Esophagus squamous epithelium (tissue), 5 donors: ENCODE measurements at places on chromosomes 2 and 18.

- H3K36me3 ChIP-seq, result no peaks in the 10 kb centered on the region
- no peak overlapping the region for H3K27ac ChIP-seq
- no peaks in the 10 kb centered on the region for H3K27me3 ChIP-seq
- no peak overlapping the region for H3K4me3 ChIP-seq
- no peak for DNase-seq
- H3K4me1 ChIP-seq, result peaks cover 19% of the 10 kb centered on the region
Observed at GRCh38 chr2:10342245-10342951, 39.7 kb downstream of the HPCAL1 start.

DNA sequence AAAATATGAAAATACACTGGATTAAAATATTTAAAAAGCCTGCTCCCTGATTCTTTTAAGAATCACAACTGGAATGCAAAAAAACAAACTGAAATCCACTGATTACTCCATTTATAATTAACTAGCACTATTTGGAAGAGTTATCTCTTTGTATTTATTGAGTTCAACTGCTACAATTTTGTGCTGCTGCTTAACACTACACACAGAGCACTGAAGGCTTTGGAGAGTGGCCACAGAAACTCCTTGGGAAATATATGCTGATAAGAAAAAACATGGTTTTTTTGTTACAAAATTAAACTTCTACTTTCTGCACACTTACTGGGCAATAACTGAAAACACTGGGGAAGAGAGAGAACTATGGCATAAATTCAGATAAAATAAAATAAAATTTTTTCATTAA lies 19.8 kb upstream of the BZW1 start:
- no peak for DNase-seq
- H3K4me1 ChIP-seq, result peaks cover 40% of the 10 kb centered on the region
- no peak overlapping the region for H3K4me3 ChIP-seq
- H3K27me3 ChIP-seq, result no peaks in the 10 kb centered on the region

GRCh38 chr2:99256677-99257076 lies 1.2 kb upstream of the LYG2 start:
- H3K4me1 ChIP-seq, result no peaks in the 10 kb centered on the region
- no peak for DNase-seq
- no peaks in the 10 kb centered on the region for H3K36me3 ChIP-seq
- no peaks in the 10 kb centered on the region for H3K27me3 ChIP-seq

- no peaks in the 10 kb centered on the region for H3K36me3 ChIP-seq
- H3K4me3 ChIP-seq, result peak overlapping the region; percentile 35
- no peaks in the 10 kb centered on the region for H3K27me3 ChIP-seq
Observed at GRCh38 chr2:37653805-37654378, 17.6 kb downstream of the CDC42EP3 start.

DNA sequence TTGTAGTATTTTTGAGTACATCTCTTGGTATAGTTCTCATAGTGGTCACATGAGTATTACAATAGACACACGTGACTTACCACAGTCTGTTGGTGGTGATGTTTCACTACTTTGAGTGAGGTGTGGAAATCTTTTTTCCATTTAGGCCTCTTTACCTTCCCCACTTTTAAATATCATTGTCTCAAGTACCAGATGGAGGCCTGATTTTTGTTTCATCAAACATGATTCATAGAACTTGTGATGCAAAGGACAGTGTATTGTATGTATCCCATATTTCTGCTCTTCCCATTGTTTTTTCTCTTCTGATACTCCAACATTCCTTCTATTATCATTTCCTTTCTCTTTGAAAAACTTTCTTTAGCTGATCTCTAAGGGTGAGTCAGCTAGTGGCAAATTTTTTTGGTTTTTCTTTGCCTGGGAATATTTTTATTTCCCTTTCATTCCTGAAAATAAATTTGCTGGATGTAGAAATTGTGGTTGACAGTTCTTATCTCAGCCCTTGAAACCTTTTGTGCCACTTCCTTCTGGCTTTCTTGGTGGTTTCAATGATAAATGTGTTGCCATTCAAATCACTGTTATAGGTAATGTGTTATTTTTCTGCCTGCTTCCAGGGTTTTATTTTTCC lies 32.8 kb downstream of the RFX8 start:
- no peak for DNase-seq
- H3K4me3 ChIP-seq, result no peak overlapping the region
- H3K36me3 ChIP-seq, result no peaks in the 10 kb centered on the region
- no peaks in the 10 kb centered on the region for H3K4me1 ChIP-seq

DNA sequence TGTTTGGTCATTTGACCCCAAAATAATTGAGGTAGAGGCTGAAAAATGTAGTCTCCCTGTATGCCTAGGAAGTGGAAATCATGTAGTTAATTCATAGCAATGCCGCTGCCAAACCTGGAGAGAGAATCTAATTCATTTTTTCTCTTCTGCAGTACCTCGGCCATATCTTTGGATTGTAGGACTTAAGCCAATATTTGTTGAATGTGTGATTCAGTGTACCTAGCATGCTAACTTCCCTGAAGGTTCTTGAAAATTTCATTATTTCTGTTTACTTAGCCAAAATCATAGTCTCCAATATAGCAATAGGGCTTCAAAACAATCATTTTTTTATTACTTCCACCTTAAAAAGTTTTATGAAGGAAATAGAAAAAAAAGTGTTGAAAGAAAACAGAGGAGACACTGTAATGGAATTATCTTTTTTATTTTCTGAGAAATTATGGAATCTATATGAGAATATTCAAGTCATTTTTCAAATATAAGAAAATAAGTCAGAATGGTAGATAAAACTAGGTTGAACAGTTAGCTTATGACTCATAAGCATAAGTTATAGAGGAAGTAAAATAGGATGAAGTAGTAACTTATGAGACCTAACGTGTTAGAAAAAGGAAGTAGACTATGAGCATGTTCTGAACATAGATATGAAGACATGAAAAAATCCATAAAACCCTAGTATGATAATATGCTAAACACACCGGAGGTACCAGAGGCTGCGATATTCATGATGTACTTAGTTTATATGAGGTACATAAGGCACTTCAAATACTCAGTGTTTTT lies 35.2 kb upstream of the CDH19 start:
- no peak overlapping the region for H3K27ac ChIP-seq
- H3K36me3 ChIP-seq, result no peaks in the 10 kb centered on the region
- H3K27me3 ChIP-seq, result no peaks in the 10 kb centered on the region
- no peaks in the 10 kb centered on the region for H3K4me1 ChIP-seq
- no peak for DNase-seq

GRCh38 chr2:172256886-172257285 lies 154.2 kb upstream of the DLX2 start:
- H3K27ac ChIP-seq, result no peak overlapping the region
- DNase-seq, result no peak
- H3K27me3 ChIP-seq, result no peaks in the 10 kb centered on the region
- no peak overlapping the region for H3K4me3 ChIP-seq
- H3K4me1 ChIP-seq, result peaks cover 16% of the 10 kb centered on the region

GRCh38 chr2:137420744-137421143 lies 543.5 kb upstream of the HNMT start:
- no peaks in the 10 kb centered on the region for H3K4me1 ChIP-seq
- H3K4me3 ChIP-seq, result no peak overlapping the region
- H3K27me3 ChIP-seq, result no peaks in the 10 kb centered on the region
- no peaks in the 10 kb centered on the region for H3K36me3 ChIP-seq
- H3K27ac ChIP-seq, result no peak overlapping the region

DNA sequence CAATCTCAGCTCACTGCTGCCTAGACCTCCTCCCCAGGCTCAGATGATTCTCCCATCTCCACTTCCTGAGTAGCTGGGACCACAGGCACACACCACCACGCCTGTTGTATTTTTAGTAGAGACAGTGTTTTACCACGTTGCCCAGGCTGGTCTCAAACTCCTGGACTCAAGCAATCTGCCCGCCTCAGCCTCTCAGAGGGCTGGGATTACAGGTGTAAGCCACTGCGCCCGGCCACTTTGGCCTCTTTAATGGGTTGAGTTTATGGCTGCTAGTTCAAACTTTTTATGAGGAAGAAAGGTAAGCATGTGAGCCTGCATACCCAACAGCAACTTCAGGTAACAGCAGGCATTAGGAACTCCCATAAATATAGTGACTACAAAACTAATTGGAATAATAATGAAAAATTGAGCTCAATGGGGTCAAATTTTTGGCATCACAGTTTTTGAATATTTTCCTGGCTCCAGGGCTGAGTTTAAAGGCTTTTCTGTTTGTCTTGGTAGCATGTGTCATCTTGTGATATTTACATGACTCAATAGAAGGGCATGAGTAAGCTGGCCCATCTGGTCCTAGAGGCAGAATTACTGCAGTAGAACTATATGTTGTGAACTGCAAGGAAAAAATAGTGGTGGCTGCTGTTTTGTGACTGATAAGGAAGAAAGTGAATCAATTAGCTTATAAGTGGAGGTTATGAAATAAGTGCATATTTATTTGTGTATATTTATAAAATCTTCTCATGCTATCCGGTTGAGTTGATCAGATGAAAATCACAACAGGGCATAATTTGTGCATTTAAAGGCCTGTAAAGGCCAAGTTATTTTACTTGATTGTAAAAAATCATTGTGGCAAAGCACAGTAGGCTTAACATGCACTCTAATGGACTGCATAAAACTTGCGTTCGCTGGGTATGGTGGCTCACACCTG lies 24.8 kb downstream of the GALM start:
- peaks cover 48% of the 10 kb centered on the region for H3K4me1 ChIP-seq
- no peak for DNase-seq
- peak overlapping the region; percentile 13 for H3K27ac ChIP-seq
- no peaks in the 10 kb centered on the region for H3K27me3 ChIP-seq
- no peak overlapping the region for H3K4me3 ChIP-seq

DNA sequence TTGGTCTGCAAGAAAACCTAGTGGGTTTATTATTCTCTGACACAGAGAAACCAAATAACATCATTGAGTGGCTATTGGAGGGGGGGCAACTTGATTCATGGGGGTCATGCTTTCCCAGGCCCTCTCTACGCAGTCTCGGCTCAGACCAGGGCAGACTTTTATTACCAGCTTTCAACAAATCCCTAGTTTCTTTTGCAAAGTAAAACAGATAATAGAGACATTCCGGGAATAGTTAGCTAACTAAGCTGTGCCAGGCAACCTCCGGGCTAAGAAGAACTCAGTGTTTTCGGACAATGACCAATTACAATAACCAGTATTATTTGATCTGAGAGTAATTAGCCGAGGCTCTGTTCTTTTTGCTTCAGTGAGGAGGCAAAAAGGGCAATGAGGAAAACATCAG lies 66.3 kb downstream of the CDK15 start:
- no peak for DNase-seq
- no peaks in the 10 kb centered on the region for H3K36me3 ChIP-seq
- no peak overlapping the region for H3K27ac ChIP-seq
- no peaks in the 10 kb centered on the region for H3K27me3 ChIP-seq

- no peaks in the 10 kb centered on the region for H3K4me1 ChIP-seq
- no peak for DNase-seq
- H3K4me3 ChIP-seq, result no peak overlapping the region
- no peaks in the 10 kb centered on the region for H3K27me3 ChIP-seq
- H3K36me3 ChIP-seq, result no peaks in the 10 kb centered on the region
Observed at GRCh38 chr2:142757111-142757510, 120.4 kb upstream of the KYNU start.

- no peaks in the 10 kb centered on the region for H3K27me3 ChIP-seq
- H3K4me1 ChIP-seq, result no peaks in the 10 kb centered on the region
- H3K4me3 ChIP-seq, result no peak overlapping the region
- no peak for DNase-seq
- H3K27ac ChIP-seq, result no peak overlapping the region
Observed at GRCh38 chr2:73033766-73034381, 37.6 kb downstream of the SFXN5 start.

GRCh38 chr18:79438089-79438897 lies 42.6 kb downstream of the NFATC1 start:
- no peaks in the 10 kb centered on the region for H3K27me3 ChIP-seq
- no peak overlapping the region for H3K4me3 ChIP-seq

DNA sequence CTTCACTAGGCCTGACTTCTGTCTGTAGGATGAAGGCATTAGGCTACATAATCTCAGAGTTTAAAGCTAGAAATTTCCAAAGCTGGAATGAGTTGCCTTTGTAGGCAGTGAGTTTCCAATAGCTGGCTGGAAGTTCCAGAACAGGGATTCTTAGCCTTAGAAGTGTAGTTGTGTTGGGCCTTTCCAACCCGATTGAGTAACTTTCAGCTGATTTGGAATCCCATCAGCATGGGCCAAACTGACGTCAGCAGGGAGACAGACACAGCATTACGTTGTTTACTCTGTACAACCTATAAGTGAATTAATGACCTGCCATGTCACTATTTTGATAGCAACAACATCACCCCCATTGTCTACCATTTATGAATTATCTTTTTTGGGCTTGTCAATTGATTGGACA lies 56.9 kb downstream of the SETBP1 start:
- peaks cover 31% of the 10 kb centered on the region for H3K4me1 ChIP-seq
- no peak for DNase-seq
- no peaks in the 10 kb centered on the region for H3K27me3 ChIP-seq
- H3K36me3 ChIP-seq, result no peaks in the 10 kb centered on the region

- H3K4me3 ChIP-seq, result no peak overlapping the region
- no peaks in the 10 kb centered on the region for H3K36me3 ChIP-seq
- H3K4me1 ChIP-seq, result peaks cover 16% of the 10 kb centered on the region
- no peak overlapping the region for H3K27ac ChIP-seq
Observed at GRCh38 chr18:77119101-77119850, 13.3 kb downstream of the MBP start.

DNA sequence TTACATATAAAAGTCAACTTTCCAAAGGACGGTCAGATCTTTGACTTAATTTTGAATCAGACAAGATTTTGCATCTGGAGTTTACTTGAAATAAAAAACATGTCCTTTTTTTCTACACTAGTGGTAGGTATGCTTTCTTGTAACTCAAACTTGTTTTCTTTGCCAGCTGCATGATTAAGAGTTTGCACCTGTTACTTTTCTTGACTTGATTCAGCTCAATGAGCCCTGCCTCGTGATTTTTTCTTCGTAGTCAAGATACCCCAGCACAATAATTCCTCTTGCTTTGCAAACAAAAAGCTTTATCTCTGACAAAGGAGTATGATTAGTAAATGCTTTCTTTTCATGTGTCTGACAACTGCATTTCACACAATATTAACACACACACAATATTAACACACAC lies 82.3 kb downstream of the FBXO15 start:
- no peak for DNase-seq
- H3K4me3 ChIP-seq, result no peak overlapping the region
- no peaks in the 10 kb centered on the region for H3K27me3 ChIP-seq
- no peaks in the 10 kb centered on the region for H3K36me3 ChIP-seq

DNA sequence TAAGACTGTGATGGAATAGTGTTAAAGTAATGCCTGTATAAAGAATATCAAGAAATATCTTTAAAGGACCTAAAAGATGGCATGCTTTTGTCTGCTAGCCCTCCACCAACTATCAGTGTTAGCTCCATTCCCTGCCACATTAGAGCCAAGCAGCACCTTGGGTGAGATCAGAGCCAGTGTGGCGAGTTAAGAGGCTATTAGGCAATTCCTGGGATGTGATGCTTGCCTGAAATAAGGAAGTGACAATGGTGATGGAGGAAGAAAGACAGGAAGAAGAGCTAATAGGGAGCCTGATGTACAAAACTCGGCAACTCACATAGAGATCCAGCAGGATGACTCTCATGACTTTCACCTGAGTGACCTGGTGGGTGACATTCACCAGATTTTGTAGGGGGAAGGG lies 143.5 kb downstream of the ZEB2 start:
- peaks cover 9% of the 10 kb centered on the region for H3K4me1 ChIP-seq
- DNase-seq, result no peak
- no peaks in the 10 kb centered on the region for H3K27me3 ChIP-seq
- H3K4me3 ChIP-seq, result no peak overlapping the region
- no peaks in the 10 kb centered on the region for H3K36me3 ChIP-seq
